ENCODE measurements at places on chromosomes 7 and 10.

DNA sequence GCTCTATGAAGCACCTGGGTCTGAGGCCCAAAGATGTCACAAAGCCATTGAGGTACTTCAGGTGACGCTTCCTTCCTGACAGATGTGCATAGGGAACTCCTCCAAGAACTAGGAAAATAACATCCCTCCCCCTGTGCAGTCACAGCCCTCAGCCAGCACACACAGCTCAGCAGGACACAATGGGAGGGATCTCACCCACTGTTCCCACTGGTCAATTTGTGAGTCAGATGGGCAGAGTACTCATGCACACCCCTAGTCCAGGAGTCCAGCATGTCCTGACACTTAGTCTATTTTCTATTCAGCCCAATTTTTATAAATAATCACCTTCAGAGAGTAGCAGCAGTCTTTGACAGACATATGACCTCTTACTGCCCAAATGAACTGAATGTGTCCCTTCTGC lies 60.7 kb upstream of the PFKP start:
- DNase-seq, result no peak

- no peak for DNase-seq
Observed at GRCh38 chr7:15424468-15424867, 137.3 kb downstream of the AGMO start.

GRCh38 chr10:117221156-117221711 lies 19.7 kb upstream of the SLC18A2 start:
- DNase-seq, result no peak

DNA sequence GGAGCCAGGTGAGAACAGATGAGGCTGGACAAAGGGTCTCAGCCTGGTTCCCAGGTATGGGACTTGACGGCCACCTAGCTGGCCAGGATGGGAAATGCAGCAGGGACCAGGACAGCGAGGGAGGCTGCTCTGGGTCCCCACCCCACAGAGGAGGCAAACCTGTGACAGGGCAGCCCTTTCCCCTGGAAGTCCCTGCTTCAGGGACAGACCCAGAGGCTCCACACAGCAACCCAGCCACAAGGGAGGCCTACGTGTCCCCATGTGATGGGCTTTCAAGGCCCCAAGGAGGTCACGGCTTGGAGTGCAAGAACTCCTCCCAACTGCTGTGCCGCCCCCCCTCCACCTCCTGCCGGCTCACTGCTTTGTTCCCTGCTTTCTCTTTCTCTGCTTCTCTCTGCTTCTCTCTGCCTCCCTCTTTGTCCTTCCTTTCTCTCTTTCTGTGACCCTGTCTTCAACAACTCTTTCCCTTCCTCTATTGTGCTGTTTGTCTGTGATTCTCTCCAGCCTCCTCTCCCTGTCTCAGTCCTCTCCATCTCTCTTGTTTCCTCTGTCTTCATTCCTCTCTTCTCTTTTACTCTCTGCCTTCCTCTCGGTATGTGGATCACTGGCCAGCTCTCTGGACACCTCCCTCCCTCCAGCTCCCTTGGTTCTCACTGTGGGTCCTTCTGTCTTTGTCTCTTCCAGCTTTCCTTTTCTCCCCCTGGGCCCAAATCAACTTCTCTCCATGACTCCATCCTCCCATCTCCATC lies 9.6 kb upstream of the EIF5AL1 start:
- no peak for DNase-seq

DNA sequence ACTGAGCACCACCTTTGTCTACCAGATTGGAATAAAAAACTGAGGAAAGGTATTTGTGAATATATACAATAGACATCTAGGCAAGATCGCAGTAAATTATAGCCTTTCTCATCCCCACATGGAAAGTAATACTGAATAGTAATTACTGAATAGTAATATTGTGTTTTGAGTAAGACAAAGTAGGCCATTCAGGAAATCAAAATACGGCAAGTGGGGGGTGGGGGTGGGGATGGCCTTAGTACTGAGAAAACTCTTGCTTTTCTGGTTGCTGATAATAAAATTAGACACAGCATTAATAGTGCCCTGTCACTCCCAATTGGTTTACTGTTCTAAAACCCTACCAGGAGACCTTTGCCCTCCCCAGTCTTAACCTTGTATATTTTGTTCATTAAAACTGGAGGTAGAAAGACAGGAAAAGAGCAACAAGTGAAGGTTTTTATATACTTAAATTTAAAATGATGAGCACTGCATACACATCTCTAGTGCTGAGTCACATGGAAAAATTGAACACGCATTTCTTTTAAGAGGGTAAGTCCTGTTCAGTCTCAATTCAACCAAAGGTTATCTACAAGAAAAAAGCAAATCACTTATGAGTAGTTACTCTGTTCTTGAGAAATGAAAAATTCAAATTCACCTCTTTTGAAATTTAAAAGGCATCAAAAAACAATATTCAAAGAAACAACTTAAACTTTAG lies 65.6 kb downstream of the IGF2BP3 start:
- no peak for DNase-seq

- peak; percentile 26 for DNase-seq
Observed at GRCh38 chr7:98215561-98216495, 4.6 kb downstream of the BHLHA15 start.

GRCh38 chr7:29248713-29249382 lies 54.3 kb downstream of the CHN2 start:
- no peak for DNase-seq

DNA sequence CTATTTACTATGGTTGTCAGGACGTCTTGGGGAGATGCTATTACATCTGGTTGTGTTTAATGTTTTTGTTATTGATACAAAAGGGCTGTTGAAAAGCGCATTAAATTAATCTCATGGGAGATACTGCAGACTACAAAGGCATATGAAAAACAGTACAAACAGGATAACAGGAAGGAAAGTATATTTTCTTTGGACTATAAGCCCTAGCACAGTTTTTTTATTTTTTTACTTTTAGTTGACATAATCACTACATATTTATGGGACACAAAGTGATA lies 341.3 kb downstream of the ARL4A start:
- DNase-seq, result no peak

- peak; percentile 65 for DNase-seq
Observed at GRCh38 chr7:101933688-101934121, 116.3 kb downstream of the CUX1 start.

- DNase-seq, result no peak
Observed at GRCh38 chr7:50565977-50566376, 772 bp upstream of the DDC start.
